ENCODE measurements at places on chromosomes 6 and 20. TPM values are rescaled to one million over a fixed set of nuclear protein-coding genes. Genes with fewer than 3 reads are reported as not detected.

NELFCD gene
- total RNA-seq = 47.3 TPM

MRPS18A gene
- 50.1 TPM for total RNA-seq

STAU1 gene
- 64.2 TPM for total RNA-seq

NTSR1 gene
- 0.09 TPM for total RNA-seq

SMLR1 gene
- not detected for total RNA-seq

STMND1 gene
- total RNA-seq = not detected

FAM217A gene
- total RNA-seq = not detected

KIAA0408 gene
- total RNA-seq = 7.0 TPM

CEP85L gene
- total RNA-seq = 1.3 TPM

SLC2A4RG gene
- 96.0 TPM for total RNA-seq

HTR1E gene
- not detected for total RNA-seq

GRM1 gene
- total RNA-seq = not detected

JARID2 gene
- 11.9 TPM for total RNA-seq

LCA5 gene
- total RNA-seq = 0.58 TPM
